ENCODE measurements at places on chromosomes 5 and 9.

GRCh38 chr9:131834721-131835120 lies 94.8 kb upstream of the RAPGEF1 start:
- DNase-seq: no peak

- DNase-seq: no peak
These were observed 99.8 kb upstream of the SSBP2 start for GRCh38 chr5:81850501-81851357.

DNA sequence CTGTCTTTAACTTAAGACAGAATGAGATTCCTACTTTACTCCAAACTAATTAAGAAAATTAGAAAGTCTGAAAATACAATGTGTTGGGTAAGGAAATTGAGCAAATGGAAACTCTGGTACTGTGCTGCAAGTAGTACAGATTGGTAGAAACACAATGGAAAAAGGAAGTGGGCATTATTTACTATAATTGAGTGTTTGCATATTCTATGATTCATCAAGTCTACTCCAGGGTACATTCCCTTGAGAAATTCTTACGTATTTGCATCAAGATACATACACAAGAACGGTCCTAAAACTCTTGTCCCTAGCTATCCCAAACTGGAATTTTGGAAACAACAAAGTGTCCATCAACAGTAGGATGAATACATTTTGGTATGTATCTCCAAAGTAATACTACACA lies 123.5 kb upstream of the TARS1 start:
- DNase-seq: no peak

GRCh38 chr5:66877843-66878242 lies 281.6 kb downstream of the MAST4 start:
- DNase-seq: peak; percentile 19

- DNase-seq: no peak
These were observed 8.4 kb upstream of the RXRA start for GRCh38 chr9:134317790-134318414.

DNA sequence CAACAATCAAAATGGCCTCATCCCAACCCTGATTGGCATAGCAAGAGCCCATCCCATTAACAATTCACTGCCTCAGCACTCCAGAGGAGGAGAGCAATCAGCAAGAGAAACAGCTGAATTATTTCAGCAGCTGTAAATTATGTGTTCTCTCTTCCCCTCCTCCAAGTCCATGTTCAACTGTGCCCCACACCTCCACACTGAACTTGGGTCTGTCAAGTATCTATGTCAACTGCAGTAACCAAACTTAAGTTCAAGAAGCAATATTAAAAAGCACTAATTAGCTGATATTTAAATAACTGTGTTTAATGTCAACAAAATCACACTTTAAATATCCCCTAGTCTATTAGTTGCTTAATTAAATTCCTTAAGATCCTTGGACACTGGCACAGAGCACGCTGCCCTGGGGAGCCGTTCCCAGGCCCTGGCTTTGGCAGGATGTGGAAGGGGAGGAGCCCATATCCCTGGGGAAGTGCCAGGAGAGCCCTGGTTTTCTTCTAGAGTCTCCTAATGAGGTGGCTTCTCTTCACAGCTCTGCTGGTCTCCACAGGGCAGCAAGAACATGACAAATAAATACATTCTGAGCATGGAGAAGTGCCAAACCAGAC lies 50.6 kb downstream of the SIL1 start:
- DNase-seq: no peak
